ENCODE measurements at places on chromosomes 7 and 10. TPM values are rescaled to one million over a fixed set of nuclear protein-coding genes. Genes with fewer than 3 reads are reported as not detected.

GRCh38 chr7:29019896-29020295, 61.8 kb upstream of the TRIL start:
- H3K4me1 ChIP-seq: peaks cover 4% of the 10 kb centered on the region
- no peaks in the 10 kb centered on the region for H3K27me3 ChIP-seq
- no peak overlapping the region for H3K27ac ChIP-seq
- H3K36me3 ChIP-seq: peaks cover 29% of the 10 kb centered on the region
- DNase-seq: no peak
- no peak overlapping the region for H3K4me3 ChIP-seq

- no peaks in the 10 kb centered on the region for H3K36me3 ChIP-seq
- H3K27ac ChIP-seq: no peak overlapping the region
- peaks cover 6% of the 10 kb centered on the region for H3K27me3 ChIP-seq
- peaks cover 15% of the 10 kb centered on the region for H3K4me1 ChIP-seq
Observed at GRCh38 chr7:106054971-106055532, 57.1 kb downstream of the SYPL1 start.

GRCh38 chr10:74202356-74202755, 51.3 kb downstream of the ADK start:
- H3K4me1 ChIP-seq: no peaks in the 10 kb centered on the region
- DNase-seq: no peak
- no peaks in the 10 kb centered on the region for H3K27me3 ChIP-seq
- H3K36me3 ChIP-seq: peaks cover 4% of the 10 kb centered on the region
- no peak overlapping the region for H3K27ac ChIP-seq
- H3K4me3 ChIP-seq: no peak overlapping the region

DNA sequence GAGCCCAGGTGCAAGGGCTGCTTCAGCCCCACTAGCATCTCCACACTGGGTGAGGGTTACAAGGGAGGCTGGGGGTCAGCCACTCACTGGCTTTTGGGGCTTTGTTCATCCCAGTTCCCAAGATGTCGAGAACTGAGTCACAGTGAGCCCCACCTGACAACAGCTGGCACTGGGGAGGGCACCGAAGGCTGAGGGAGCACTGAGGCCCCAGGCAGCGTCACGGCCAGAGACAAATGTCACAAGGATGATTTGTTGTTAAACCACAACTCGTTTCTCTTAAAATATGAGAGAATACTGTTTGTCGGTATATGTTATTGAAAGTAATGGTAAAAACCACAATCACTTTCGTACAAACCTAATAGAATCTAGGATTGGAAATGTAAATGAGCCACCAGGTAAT, 219.9 kb downstream of the CELF2 start:
- no peak overlapping the region for H3K4me3 ChIP-seq
- peaks cover 22% of the 10 kb centered on the region for H3K27me3 ChIP-seq
- no peak overlapping the region for H3K27ac ChIP-seq

DNA sequence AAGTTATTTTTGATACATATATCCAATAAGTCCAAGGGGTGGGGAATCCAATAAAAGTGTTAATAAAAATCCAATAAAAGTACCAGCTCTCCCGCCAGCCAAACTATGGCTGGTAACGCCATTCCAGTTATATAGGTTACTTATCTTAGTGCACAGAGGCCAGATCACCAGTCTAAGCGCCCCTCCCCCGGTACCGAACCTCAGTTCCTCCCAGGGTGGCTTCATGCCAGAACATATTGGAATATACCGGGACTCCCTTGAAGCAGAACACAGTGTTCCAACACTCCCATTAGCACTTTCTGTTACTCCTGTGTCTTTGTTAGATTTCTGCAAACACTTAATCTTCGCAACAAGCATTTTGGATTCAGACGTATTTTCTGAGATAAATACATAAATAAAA, 7.5 kb downstream of the FBH1 start:
- H3K4me3 ChIP-seq: no peak overlapping the region
- H3K4me1 ChIP-seq: peaks cover 8% of the 10 kb centered on the region
- H3K27ac ChIP-seq: no peak overlapping the region
- no peaks in the 10 kb centered on the region for H3K27me3 ChIP-seq
- H3K36me3 ChIP-seq: peaks cover 38% of the 10 kb centered on the region

GRCh38 chr10:35092851-35093250, 2.7 kb upstream of the CUL2 start:
- H3K27me3 ChIP-seq: peaks cover 12% of the 10 kb centered on the region
- peaks cover 9% of the 10 kb centered on the region for H3K4me1 ChIP-seq
- peaks cover 3% of the 10 kb centered on the region for H3K36me3 ChIP-seq
- H3K4me3 ChIP-seq: no peak overlapping the region
- H3K27ac ChIP-seq: no peak overlapping the region

GRCh38 chr7:150737265-150738055, at the start of gene GIMAP5:
Gene GIMAP5 (plus strand): TSS chr7:150737418. CDS start chr7:150740885, 3,467 bp downstream.
- H3K27ac ChIP-seq: no peak within 1 kb of the TSS
- DNase-seq: no peak
- H3K27me3 ChIP-seq: peaks cover 77% of the 10 kb centered on the region
- no peaks in the 10 kb centered on the region for H3K36me3 ChIP-seq

DNA sequence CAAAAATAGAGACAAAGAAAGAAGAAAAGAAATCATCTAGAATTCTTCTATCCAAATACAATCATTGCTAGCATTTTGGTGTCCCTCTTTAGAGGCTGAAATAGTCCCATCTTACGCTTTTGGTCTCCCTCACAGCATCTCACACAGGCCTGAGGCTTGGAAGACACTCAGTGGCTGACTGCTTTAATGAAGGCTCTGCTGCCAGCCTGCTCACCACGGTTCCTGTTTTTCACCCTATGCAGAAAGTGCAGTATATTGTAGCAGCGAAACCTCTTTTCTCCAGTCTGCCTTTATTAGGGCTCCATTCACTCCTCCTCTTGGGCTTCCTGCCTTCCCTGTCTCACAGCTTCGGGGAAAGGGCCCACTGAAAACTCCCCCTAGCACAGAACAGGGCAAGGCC, 102.2 kb downstream of the JCAD start:
- H3K36me3 ChIP-seq: peaks cover 8% of the 10 kb centered on the region
- H3K4me3 ChIP-seq: no peak overlapping the region
- H3K27me3 ChIP-seq: no peaks in the 10 kb centered on the region
- no peak for DNase-seq
- peaks cover 46% of the 10 kb centered on the region for H3K4me1 ChIP-seq

DNA sequence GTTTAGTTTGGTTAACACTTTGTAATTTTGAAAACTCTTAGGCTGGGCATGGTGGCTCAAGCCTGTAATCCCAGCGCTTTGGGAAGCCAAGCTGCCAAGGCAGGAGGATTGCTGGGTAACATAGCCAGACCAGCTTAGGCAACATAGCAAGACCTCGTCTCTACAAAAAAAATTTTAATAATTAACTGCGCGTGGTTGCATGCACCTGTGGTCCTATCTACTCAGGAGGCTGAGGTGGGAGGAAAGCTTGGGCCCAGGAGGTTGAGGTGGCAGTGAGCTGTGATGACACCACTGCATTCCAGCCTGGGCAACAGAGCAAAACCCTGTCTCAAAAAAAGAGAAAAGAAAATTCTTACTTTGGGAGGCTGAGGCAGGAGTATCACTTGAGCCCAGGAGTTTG, 18.2 kb downstream of the MYOZ1 start:
- H3K27ac ChIP-seq: no peak overlapping the region
- H3K4me1 ChIP-seq: peaks cover 19% of the 10 kb centered on the region

DNA sequence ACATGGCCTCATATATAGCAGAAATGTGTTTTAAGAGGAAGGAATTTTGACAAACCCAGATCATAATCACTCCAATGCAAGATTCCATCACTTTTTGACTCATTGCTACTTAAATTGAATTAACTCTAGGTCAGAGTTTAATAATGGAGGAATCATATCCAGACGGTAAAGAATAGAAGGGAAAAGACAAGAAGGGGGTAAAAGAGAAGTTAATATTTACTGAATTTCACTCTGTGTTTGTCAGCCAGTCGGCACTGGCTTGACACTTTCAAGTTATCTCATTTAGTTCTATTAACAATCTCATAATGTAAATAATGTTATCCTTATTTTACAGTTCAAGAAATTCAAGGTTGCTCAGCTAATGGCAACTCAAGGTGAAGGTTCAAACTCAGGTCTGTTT, 147.5 kb downstream of the SEMA3A start:
- peak overlapping the region; percentile 34 for H3K4me3 ChIP-seq
- H3K27ac ChIP-seq: no peak overlapping the region
- H3K36me3 ChIP-seq: peaks cover 14% of the 10 kb centered on the region
- no peaks in the 10 kb centered on the region for H3K27me3 ChIP-seq

DNA sequence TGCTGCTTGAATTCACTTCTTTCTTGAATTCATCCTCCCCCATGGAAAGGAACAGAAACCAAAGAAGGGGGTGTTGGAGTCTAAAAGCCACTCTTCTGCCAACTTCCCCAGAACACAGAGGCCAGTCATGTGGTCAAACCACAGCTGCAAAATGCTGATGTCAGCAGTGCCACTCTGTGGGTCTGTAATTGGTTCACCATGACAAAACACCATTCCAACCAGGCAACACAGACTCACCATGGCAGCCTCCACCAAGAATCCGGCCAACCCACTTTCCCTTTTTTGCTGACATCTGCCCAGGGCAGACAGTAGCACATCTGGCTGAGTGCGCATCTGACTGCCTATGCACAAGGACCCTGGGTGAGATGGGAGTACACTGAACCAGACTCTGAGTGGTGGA, 16.8 kb downstream of the OSBPL3 start:
- no peaks in the 10 kb centered on the region for H3K36me3 ChIP-seq
- H3K27ac ChIP-seq: peak overlapping the region; percentile 45
- DNase-seq: no peak
- H3K27me3 ChIP-seq: no peaks in the 10 kb centered on the region
- no peak overlapping the region for H3K4me3 ChIP-seq
- H3K4me1 ChIP-seq: peaks cover 17% of the 10 kb centered on the region

GRCh38 chr10:127997271-127997670, 90.4 kb downstream of the PTPRE start:
- DNase-seq: no peak
- H3K4me3 ChIP-seq: no peak overlapping the region
- no peaks in the 10 kb centered on the region for H3K36me3 ChIP-seq
- no peak overlapping the region for H3K27ac ChIP-seq
- H3K27me3 ChIP-seq: peaks cover 35% of the 10 kb centered on the region

- H3K27me3 ChIP-seq: peaks cover 19% of the 10 kb centered on the region
- no peaks in the 10 kb centered on the region for H3K36me3 ChIP-seq
- no peaks in the 10 kb centered on the region for H3K4me1 ChIP-seq
- H3K27ac ChIP-seq: no peak overlapping the region
Observed at GRCh38 chr10:131858118-131858515, 42.7 kb upstream of the PPP2R2D start.

GRCh38 chr10:107340326-107340725, 175.8 kb upstream of the SORCS1 start:
- peaks cover 26% of the 10 kb centered on the region for H3K27me3 ChIP-seq
- H3K4me1 ChIP-seq: no peaks in the 10 kb centered on the region
- no peak for DNase-seq
- peak overlapping the region; percentile 5 for H3K27ac ChIP-seq
- no peak overlapping the region for H3K4me3 ChIP-seq

DNA sequence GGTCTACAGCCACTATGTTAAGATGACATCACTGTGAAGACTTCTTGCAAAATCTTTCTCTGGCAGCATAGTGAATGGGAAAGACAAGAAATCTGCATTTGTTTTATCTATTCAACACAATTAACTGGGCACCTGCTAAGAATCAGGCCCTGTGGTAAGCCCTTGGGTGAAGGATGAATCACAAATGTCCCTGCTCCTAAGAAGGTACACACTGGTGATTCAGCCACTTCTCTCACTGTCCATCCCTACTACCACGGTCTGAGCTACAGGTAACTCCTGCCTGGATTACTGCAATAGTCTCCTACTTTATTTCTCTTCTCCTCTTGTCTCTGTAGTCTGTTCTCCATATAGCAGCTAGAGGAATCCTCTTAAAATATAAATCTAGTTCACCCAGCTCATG, 116.1 kb downstream of the HIBADH start:
- DNase-seq: no peak
- peaks cover 18% of the 10 kb centered on the region for H3K36me3 ChIP-seq
- no peaks in the 10 kb centered on the region for H3K4me1 ChIP-seq
- H3K27me3 ChIP-seq: no peaks in the 10 kb centered on the region
- no peak overlapping the region for H3K27ac ChIP-seq

DNA sequence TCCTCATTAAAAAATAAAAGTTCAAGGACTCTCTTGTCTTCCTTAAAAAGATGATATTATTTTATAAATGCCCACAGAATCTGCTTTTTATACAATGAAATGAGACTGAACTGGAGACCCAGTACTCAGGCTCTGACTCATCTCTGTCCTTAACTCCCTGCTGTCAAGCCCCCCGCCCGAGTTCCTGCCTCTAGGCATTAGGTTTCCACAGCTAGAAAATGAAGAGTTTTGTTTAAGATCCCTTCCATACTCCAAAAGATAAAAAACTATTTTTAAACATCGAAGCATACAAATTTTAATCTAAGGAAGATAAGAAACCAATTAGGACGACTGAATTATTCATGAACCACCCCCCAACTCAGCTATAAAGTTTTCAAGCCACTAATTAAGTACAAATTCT, 97.7 kb upstream of the FEZF1 start:
- peaks cover 5% of the 10 kb centered on the region for H3K4me1 ChIP-seq
- DNase-seq: no peak
- H3K4me3 ChIP-seq: no peak overlapping the region
- H3K27me3 ChIP-seq: no peaks in the 10 kb centered on the region
- H3K36me3 ChIP-seq: no peaks in the 10 kb centered on the region

- no peak for DNase-seq
- no peak overlapping the region for H3K27ac ChIP-seq
- peaks cover 8% of the 10 kb centered on the region for H3K36me3 ChIP-seq
- H3K27me3 ChIP-seq: peaks cover 29% of the 10 kb centered on the region
Observed at GRCh38 chr7:70635633-70636032, 496.3 kb upstream of the GALNT17 start.

DNA sequence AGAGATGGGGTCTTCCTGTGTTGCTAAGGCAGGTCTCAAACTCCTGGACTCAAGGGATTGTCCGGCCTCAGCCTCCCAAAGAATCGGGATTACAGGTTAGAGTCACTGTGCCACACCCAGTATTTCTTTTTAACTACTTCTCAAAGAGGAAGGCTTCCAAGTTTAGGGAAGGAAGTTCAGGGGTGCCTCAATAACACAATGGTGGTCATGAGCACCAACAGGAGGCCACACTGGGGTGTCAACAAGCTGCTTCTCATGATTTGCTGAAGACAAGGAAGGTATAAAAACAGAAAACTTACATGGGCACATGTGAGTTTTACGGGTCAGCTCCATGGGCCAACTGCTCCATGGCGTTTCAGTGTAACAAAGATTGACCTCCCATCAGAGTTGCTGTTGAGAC, 160.5 kb downstream of the TNS3 start:
- peaks cover 57% of the 10 kb centered on the region for H3K36me3 ChIP-seq
- H3K27me3 ChIP-seq: no peaks in the 10 kb centered on the region
- peaks cover 20% of the 10 kb centered on the region for H3K4me1 ChIP-seq
- no peak overlapping the region for H3K4me3 ChIP-seq
- H3K27ac ChIP-seq: no peak overlapping the region

The TDRD1 gene
- not detected for total RNA-seq

The CEP55 gene
- 7.4 TPM for total RNA-seq

The ADAMTS14 gene
- total RNA-seq: 0.29 TPM

The FEZF1 gene
- 0.67 TPM for total RNA-seq

The NPSR1 gene
- total RNA-seq: not detected

The CCL24 gene
- not detected for total RNA-seq

The NEURL1 gene
- total RNA-seq: 102 TPM

The CREB5 gene
- 5.6 TPM for total RNA-seq

The ANKRD22 gene
- total RNA-seq: 2.9 TPM

The IFIT1B gene
- total RNA-seq: not detected

The OR2A1 gene
- total RNA-seq: not detected

Measured in type B pancreatic cell (in vitro differentiated cells).